ENCODE measurements at places on chromosomes 12 and 14.

DNA sequence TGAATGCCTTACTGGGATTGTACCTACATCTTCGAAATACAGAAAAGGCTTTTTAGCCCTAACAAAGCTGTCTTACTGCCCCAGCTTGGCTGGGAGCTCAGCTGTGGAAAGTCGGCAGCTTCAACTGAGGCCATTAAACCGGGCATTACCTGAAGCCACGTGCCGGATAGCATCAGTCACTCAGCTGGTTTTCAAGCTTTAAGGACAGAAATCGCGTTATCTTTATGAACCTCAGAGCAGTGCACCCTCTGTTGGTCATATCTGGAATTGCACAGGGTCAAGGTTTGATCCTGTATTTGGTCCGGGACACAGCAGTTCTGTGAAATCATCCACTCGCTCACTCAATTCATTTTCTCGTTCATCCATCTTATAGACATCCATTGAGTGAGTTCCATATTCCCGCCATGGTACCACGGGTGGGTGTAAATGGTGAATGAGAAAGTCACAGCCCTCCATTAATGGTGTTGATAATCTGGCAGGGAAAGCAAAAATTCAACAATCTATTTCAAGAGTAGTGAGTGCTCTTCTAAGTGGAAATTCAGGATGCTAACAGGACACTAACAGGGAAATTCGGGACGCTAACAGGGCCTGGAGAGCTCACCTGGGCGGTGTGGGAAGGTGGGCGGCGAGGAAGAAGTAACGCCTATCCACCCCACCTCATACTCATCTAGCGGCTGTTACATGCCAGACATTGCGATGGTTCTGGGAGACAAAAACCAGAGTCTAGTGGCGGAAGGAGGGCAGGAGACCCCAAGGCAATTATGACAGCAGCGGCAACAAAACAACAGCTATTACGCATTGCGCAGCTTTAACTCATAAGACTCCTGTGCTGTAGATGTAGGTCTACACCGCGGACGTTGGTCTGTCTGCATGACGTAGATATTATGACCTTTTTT, 60.6 kb upstream of the TCL1A start:
- peak; percentile 66 for DNase-seq

DNA sequence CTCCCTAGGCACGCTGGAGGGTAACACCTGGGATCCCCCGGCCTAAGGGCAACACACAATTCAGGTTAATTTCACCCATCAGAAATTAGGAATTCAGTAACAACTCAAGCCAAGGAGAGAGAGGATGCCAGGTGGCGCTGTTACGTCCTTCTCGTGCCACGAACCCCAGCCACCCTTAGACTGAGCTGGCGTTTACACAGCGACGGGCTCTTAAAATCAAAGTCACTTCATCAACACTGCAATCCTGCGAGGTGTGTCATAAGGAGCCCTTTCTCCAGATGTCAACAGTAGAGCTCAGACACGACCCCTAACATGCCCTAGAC, 110.6 kb upstream of the TMEM132D start:
- no peak for DNase-seq

GRCh38 chr12:115980339-115980738, 297.2 kb downstream of the MED13L start:
- DNase-seq, result no peak

GRCh38 chr14:42374332-42374731, 767.7 kb downstream of the LRFN5 start:
- no peak for DNase-seq

- DNase-seq, result no peak
These were observed 70.2 kb downstream of the DACT1 start for GRCh38 chr14:58707949-58708348.

DNA sequence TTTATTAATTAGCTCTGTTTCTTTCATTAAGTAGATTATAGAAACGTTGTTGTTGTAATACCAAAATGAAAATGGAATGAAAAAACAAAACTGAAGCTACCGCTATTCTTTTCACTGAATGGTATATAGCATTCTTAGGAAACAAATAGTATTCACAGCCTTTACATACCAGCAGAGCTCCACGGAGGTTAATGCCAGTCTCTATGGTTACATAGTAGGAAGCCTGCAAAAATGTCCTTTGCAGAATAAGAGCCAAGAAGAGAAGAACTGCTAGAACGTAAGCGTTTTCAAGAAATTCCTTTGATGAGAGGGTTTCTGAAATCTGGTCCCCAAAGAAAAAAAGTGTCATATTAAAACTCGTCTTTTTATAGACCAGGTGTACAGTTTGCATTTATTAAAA, 30.6 kb downstream of the ABCC9 start:
- DNase-seq, result no peak
